ENCODE measurements at places on chromosomes 13 and 19.

DNA sequence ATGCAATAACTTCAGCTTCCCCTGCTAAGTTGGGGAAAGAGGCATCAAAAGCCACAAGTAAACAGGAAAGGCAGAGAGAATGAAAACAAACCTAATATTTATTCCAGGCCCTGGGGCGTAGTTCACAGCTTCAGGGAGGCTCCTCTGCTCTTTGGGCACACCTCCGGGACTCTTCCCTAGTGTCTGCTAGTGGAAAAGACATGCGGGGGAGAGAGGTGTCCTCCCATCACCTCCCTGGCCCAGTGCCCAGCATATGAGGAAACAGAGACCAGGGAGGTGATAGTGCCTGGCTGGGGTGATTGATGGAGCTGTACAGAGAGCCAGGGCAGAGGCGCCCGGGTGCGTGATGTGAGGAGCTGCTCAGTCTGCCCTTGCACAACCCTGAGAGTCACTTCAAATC, 71.0 kb downstream of the RASL11A start:
- DNase-seq = no peak

- no peak for DNase-seq
These were observed 77.5 kb upstream of the POMP start for GRCh38 chr13:28581451-28581850.

DNA sequence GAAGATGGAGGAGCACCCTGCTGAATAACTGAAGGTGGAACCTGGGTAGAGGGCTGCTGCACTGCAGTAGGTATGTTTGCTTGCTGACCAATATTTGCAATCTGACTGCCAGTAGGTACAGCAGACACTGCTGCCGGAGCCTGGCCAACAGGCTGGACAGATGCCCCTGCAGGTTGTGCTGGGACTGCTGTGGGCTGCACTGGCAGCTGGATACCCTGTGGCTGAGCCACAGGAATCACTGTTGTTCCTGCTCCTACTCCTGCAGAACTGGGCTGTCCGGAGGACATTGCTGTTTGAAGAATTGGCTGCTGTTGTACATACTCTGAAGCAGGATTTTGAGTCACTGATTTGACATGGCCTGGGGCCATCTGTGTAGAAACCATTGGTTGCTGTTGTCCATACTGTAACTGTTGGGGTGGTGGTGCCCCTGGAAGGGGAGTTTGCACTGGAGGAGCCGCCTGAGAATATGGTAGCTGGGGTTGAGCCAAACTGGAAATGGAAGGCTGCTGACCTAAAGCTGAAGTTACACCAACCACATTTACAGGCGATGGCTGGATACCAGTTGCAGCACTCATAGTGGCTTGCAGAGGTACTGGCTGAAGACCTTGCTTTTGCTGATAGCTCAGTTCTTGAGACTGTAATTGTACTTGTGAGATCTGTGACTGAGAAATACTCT, 2.2 kb downstream of the TSC22D1 start:
- DNase-seq = peak; percentile 26

DNA sequence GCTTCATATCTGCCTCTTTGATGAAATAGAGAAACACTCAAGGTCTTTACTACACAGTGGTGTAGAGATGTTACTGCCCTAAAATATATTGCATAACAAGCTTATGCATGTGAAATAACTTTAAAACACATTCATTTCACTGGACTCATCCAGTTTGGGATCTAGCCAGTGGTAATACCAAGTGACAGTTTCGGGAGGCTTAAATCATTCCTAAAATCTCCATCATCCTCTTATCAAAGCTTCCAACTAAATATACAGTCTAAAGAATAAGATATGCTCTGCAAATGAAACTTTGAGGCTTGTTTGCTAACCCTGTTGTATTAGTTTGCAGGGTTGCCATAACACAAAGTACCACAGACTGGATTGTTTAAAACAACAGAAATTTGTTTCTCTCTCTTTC, 52.8 kb downstream of the THSD1 start:
- no peak for DNase-seq

GRCh38 chr19:31350693-31351055, 1.4 kb upstream of the TSHZ3 start:
- no peak for DNase-seq

- DNase-seq = no peak
These were observed 63.3 kb downstream of the MBNL2 start for GRCh38 chr13:97285221-97285955.

DNA sequence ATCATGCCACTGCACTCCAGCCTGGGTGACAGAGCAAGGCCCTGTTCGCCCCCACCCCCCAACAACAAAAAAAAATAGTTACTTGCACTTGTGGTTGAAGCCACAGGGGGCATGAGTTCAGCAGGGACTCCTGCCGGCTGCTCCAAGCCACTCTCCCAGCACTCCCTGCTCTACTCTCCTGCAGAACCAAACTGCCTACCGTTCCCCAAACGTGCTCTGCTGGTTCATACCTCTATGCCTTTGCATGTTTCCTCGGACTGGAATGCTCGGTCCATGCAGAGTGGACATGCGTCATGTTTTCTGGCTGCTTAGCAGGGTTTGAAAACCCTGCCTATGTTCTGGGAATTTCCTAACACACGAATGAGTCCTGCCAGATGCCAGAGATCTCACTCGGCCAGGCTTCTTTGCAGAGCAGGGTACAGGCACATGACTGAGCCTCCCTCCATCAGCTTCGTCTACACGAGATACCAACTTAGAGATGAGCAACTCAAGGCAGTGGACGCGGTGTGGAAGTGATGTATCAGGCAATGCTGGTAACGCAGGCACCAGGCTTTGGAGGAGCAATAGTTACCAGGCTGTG, 8.5 kb upstream of the SLC25A15 start:
- no peak for DNase-seq

- no peak for DNase-seq
These were observed 2.7 kb downstream of the ARGLU1 start for GRCh38 chr13:106565127-106565775.

- no peak for DNase-seq
These were observed 364.5 kb downstream of the DNAJC15 start for GRCh38 chr13:43387880-43388279.

Data from COR-L47 (cell line).